ENCODE measurements at places on chromosomes 13 and 19. TPM values are rescaled to one million over a fixed set of nuclear protein-coding genes. Genes with fewer than 3 reads are reported as not detected.

The AMH gene
- 45.6 TPM for total RNA-seq

The KLF1 gene
- 2.2 TPM for total RNA-seq

The SBK2 gene
- 2.4 TPM for total RNA-seq

The ADGRE2 gene
- not detected for total RNA-seq

The KLK1 gene
- total RNA-seq: not detected

DNA sequence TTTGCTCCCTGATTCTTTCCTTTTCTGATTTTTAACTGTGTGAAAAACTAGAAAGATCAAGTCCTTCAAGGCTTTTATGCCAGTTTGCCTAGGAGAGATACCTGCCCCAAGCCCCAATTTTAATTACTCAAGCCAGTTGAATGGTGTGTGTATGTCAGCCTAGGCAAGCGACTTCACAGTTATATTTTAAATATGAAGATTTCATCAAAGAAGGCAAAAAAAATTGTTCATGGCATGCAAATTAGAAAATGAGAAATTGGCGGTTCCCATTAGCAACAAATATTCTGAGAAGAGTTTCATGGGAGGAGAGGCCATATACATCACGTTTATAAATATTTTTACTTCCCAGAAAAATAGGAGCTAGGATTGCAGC lies 167.6 kb downstream of the SLC7A1 start:
- no peak for DNase-seq

- DNase-seq: no peak
Measured at GRCh38 chr19:20067943-20068342, 9.9 kb upstream of the ZNF90 start.

DNA sequence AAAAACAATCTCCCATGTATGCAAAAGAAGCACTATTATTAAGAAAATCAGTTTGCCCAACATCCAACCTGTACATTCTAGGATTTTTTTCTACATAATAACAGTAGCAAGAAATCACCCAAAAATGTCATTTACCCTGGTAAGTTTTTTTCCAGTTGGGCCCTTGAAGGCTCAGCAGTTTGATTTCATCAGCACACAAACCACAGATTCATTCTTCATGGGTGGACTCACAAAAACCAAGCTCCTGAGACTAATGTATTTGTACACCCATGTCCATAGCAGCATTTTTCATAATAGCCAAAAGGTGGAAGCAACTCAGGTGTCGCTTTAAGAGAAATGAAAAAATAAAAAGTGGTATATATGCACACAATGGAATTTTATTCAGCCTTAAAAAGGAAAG lies 210.1 kb downstream of the TBC1D4 start:
- DNase-seq: peak; percentile 19

DNA sequence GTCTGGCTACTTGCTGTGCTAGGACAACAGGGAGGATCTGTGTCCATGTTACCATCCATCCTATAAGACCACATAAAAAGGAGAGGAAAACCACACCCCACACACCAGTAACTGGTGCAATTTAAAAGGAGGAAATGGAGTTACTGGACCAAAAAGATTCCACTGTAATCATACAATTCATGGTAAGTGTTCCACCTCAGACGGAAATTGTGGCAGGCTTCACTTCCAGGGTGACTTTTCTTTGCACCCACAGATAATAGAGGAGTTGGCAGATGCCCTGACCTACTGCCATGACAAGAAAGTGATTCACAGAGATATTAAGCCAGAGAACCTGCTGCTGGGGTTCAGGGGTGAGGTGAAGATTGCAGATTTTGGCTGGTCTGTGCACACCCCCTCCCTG lies 2.4 kb downstream of the AURKC start:
- DNase-seq: no peak

DNA sequence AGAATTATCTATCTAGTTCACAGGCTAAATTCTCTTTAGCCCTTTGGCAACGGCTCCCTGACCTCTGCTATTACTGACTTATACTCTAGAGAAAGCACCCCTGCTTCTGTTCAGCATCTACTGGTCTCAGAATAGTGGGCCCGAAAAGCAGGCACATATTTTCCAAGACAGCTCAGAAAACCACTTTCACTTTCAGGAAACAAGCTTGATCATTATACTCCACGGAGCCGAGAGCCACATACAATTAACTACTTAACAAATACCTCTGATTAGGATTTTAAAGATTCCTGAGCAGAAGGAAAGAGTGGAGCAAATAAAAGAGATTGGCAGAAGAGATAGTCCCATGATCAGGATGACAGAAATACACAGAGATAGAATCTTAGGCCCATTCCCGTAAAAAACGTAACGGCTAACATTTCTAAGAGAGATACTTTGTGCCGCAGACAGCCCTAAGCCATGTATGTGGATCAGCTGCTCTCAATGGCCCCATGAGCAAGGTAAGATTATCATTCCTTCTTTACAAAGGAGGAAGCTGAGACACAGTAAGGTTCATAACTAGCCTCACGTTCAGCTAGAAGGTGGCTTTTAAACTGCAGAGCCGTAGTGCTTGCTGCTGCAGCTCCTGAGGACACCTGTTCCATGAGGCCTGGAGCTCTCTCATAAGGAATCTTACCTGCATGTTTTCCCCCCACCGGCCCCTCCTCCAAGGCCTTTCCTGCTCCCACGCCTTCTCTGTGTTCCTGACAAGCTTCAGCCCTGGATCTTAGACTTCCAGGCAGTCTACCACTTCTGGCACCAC lies 227.2 kb downstream of the FOXO1 start:
- no peak for DNase-seq

The FSD1 gene
- 24.7 TPM for total RNA-seq

The PSG1 gene
- not detected for total RNA-seq

The GAPDHS gene
- 0.46 TPM for total RNA-seq

GRCh38 chr19:51226067-51226466 lies 1.2 kb downstream of the CD33 start:
- DNase-seq: no peak

The ATP7B gene
- total RNA-seq: 14.4 TPM

- no peak for DNase-seq
Measured at GRCh38 chr19:34313188-34313587, 51.8 kb upstream of the GPI start.

DNA sequence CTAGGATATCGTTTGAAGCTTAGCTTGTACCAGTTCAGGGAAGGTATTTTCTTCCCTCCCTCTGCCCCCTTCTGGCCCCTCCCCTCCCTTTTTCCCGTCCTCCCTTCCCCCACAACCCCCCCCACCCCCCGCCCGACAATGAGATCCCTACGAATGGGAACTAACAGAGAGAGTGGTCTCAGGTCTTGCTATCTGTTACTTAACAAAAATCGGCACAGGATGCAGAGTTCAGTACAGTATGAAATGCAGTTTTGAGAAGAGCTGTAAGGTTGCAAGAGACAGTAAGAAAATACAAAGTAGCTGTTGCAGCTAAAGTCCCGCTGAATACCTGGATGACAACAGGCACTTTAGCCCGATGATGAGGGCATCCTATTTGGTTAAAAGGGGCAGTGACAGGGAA lies 3.1 kb upstream of the DACH1 start:
- no peak for DNase-seq

GRCh38 chr19:18415178-18415867 lies 3.9 kb upstream of the SSBP4 start:
- DNase-seq: no peak

DNA sequence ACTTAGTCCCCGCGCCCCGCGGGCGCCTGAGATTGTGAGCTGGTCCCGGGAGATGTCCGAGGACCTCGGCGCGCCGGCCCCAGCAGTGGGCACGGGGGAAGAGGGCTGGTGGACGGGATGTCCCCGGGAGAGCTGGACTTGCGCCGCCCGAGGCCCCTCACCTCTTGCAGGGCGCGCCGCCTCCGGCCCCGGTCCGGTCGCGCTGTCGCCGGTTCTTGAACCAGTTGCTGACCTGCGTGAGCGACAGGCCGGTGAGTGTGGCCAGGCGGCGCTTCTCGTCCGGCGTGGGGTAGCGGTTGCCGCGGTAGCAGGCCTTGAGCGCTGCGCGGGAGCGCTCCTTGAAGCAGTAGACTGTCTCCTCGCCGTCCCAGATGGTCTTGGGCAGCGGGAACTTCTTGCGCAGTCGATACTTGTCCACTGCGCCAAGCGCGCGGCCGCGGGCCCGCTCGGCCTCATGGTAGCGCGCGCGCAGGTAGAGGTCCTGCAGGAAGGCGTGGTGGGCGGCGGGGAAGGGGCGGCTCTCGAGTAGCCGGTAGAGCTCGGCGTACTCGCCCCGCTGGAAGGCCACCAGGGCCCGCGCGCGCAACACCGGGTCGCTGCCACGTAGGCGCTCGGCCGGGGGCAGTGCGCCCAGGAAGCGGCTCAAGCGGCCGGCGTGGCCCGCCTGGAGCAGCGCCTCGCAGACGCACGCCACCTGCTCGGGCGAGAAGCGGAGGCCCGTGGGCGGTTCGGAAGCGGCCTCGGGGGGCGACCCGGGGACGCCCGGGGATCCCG lies 984 bp downstream of the SIX5 start:
- peak; percentile 77 for DNase-seq

The SIRT2 gene
- total RNA-seq: 33.4 TPM

DNA sequence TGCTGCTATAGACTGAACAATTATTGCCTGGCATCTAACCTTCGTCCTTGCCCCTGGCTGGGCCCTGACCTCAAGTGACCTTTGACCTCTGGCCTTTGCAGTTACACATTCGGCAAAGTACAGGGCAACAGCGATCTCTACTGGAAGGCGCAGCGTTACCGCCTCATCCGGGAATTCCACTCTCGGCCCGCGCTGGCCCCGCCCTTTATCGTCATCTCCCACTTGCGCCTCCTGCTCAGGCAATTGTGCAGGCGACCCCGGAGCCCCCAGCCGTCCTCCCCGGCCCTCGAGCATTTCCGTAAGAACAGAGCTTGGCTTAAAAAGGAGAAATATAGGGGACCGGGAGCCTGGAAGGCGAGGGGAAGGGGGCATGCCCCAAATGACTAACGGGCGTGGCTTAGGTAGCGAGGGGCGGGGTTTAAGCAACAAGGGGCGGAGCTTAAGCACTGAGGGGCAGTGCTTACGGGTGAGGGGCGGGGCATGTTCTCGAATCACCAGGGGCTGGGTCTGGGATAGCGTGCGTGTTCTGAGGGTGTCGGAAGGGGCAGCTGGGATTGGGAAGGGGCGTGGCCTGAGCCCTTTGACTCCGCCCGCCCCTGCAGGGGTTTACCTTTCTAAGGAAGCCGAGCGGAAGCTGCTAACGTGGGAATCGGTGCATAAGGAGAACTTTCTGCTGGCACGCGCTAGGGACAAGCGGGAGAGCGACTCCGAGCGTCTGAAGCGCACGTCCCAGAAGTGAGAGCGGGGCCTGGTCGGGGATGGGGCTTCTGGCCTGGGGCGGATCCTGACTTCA lies 52.7 kb downstream of the TRPM4 start:
- peak; percentile 29 for DNase-seq

DNA sequence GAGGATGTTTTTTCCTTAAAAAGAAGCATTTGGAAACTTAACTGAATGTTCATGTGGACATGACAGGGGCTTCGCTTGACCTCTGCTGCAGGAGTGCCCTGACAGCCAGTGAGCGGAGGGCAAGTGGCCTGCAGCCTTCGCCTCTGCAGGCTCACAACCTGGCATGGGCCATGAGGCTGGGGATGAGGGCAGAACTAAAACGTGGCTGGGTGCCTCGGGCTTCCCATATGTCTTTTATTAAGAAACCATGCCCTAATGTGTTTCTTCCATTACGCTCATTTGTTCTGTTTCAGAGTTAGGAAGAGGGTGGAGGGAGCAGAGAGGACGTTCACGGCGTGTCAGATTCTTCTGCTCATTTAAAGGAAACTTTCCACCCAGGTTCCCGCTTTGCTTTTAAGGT lies 2.9 kb downstream of the ARHGEF7 start:
- no peak for DNase-seq

All from cardiac muscle cell (in vitro differentiated cells and primary cell).